ENCODE measurements at places on chromosomes 11 and 22. TPM values are rescaled to one million over a fixed set of nuclear protein-coding genes. Genes with fewer than 3 reads are reported as not detected.

The DEFB131B gene
- not detected for total RNA-seq

The SORL1 gene
- total RNA-seq: 10.2 TPM

The TRPC6 gene
- total RNA-seq: 0.09 TPM

The ANGPTL5 gene
- under 0.01 TPM for total RNA-seq

The ADAMTS15 gene
- total RNA-seq: 3.4 TPM

The PAX6 gene
- total RNA-seq: not detected

The KREMEN1 gene
- total RNA-seq: 15.4 TPM
